D341Med (cell line): ENCODE measurements at places on chromosomes 1 and 21.
A peak's percentile ranks its signal among the peaks of the same experiment; 100 is the strongest.

DNA sequence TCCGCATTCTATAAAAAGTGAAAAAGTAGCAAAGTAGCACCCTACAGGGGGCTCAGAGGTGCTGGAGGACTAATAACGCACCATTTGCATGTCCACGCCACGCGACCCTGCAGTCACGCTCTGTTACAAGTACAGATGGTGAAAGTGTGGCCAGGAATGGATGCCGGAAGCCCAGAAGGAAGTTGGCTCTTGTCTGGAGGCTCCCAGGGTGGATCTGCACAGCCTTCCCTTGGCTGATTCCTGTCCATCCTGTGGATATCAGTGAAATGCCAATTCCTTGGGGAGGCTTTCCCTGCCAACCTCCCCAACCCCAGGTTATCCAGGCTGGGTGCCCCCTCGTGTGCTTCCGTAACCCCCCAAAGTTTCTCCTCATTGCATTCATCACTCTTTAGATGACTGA, 396.8 kb downstream of the KIF26B start:
- no peak for DNase-seq

DNA sequence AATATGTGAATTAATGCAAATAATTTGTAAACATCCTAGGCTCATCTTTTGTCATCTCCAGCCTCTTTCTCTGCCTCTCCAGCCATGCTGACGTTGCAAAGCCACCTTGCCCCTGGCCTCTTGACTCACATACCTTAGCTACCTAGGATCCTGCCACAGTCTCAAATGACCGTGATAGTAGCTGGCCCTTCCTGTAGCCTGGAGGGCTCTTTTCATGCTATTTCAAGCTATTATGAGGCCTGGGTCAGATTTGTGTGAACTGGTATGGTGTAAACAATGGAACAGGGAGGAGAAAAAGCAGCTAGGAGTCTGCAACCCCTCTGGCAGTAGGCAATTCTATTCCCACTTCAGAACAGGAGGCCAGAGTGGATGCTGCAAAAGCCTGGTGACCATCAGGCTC, 337.7 kb downstream of the DISC1 start:
- DNase-seq, result no peak

DNA sequence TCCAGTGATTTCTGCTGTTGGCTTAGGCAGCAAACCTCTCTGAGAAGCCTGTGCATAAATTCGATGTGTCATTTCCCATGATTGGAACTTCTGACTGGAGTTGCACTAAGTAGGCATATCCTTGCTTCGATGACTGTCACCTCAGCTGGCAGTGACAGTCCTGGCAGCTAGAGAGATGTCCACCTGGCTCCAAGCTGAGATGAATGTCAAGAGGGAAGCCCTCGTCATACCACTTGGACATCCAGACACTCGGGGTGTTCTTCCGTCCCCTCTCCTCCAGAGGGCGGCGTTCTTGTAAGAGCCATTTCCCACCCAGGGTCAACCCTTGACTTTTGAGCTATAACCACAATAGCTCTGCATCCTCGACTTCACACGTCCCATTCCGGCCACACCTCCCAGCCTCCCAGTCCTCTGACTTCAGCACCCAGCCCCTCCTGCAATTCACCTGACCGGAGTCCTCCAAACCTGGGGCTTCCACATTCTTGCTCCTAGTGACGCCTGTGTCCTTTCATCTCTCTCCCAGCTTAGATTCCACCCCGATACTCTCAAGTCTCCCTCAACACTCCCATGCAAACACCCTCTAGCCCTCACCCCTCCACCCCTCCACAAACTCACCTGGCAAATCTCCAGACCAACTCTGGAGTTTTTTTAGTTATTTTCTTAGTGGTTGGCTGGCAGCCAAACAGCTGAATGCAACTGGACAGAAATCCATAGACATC, 17.3 kb downstream of the CA6 start:
- DNase-seq, result peak; percentile 62

- DNase-seq, result no peak
Measured at GRCh38 chr1:200891774-200892157, 2.9 kb upstream of the INAVA start.

DNA sequence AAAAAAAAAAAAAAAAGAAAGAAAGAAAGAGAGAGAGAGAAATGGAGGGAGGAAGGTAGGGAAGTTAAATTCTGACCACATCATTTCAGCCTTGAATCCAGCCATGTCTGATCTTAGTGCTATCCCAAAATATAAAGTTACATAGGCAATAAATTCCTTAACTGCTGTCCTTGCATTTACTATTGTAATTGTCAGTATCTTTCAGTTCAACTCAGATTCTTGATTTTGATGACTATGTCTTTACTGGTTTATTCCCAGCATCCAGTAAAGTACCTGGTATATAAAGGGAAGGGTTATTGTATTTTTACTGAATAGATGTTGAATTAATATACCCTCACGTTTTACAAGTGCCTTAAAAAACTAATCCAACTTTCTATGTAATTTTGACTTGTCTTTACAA, 8.9 kb upstream of the COP1 start:
- no peak for DNase-seq

DNA sequence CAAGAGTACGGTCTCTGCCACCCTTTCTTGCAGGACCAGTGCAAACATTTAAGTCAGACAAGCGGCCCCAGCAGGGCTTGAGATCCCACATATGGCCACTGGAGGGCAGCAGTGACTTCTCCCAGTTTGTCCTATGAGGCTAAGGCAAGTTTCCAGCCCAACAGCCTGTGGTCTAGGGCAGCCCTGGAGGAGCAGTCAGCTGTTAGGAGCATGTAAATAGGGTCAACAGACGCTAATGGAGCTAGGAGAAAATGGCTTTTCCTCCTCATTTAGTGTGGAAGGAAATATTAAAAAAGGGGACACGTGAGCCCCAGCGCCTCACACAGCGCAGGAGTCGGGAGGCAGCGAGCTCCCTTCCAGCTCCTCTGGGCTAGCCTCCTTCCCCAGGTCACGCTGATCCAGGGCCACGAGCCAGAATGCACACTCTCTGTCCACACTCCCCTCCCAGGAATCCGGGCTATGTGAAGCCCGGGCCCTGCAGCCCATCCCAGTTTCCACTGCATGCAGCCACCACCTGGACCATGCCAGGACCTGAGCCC, 95.6 kb downstream of the LAMC2 start:
- DNase-seq, result peak; percentile 87

GRCh38 chr1:218211241-218211640, 73.9 kb upstream of the RRP15 start:
- DNase-seq, result no peak

DNA sequence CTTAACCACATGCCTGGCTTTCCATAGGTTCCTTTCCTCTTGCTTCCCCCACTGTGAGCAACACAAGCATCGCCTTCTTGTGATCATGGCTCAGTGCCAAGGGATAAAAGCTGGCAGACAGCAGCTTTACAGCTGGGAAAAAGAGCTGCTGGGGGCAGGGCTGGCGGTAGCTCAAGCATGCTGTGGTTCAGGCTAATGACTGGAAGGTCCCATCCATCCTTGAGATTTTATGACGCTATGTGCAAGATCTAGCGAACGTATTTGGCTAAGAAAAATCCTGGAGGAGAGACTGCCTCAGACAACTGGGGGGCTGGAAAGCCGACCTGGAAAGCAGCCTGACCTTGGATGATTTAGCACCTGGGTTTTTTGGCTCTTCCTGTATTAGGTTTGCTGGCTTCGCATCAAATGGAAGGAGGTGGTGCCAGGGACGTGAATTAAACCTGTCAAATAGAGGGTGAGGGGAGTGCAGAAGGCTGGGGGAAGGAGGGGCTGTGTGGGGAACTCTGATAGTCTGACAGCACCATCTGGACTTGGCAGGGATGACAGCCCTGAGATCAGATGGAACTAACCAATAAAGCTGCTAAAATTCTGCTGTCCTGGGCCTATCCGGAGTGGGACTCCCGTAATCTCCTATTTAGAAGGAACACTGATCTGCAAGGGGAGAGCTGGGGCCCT, 34.8 kb downstream of the ZMYND12 start:
- DNase-seq, result peak; percentile 84

DNA sequence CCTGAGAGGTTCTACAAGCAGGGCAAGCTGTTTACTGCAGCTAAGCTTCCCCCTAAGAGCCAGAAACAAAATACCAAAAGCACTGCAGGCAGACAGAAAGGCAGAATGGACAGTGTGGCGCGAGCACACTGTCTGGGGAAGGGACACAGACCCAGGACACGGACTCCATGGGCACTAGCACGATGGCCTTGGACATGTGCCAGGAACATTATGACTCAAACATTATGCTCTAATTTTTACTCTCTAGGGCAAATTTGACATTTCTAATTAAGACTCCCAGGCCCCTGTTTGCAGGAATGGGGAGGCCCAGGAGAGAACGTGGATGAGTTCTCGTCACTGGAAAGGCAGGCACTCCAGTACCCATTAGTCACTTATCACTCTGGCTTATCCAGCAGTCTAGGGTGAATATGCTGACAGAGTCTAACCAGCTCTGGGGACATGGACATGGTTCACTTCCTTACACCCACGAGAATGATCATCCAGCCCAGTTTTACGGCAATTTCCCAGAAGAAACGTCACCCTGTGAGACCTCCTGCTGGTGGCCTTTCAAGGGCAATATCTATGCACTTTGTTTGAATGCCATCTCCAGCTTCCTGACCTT, 45.1 kb downstream of the CAPN8 start:
- DNase-seq, result no peak

- no peak for DNase-seq
Measured at GRCh38 chr1:178077917-178078316, 16.0 kb upstream of the RASAL2 start.

GRCh38 chr1:85585799-85586198, 5.2 kb downstream of the CCN1 start:
- no peak for DNase-seq

- no peak for DNase-seq
Measured at GRCh38 chr1:30662291-30662840, 61.0 kb downstream of the MATN1 start.

- DNase-seq, result no peak
Measured at GRCh38 chr1:204134103-204134502, 17.7 kb downstream of the ETNK2 start.

- no peak for DNase-seq
Measured at GRCh38 chr1:19219451-19219850, 9.4 kb upstream of the UBR4 start.

DNA sequence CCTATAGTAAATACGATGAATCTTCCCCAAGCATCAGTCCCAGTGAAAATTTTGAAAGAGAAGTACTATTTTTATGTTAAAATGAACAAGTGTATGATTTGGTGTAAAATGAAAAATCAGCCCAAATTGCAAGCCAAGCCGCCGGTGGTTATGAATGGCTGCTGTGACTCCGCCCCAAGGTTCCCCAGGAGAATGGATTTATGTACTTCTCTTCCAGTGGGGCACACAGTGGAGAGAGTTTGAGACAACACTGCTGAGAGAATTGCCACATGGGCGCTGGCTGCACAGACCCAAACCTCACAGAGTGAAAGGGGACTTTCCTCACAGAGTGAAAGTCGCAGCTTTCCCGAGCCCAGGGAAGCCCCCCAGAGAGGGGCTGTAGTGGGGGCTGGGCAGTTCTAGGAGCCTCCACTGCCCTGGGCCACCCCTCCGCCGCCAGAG, 24.0 kb downstream of the CDK18 start:
- no peak for DNase-seq

DNA sequence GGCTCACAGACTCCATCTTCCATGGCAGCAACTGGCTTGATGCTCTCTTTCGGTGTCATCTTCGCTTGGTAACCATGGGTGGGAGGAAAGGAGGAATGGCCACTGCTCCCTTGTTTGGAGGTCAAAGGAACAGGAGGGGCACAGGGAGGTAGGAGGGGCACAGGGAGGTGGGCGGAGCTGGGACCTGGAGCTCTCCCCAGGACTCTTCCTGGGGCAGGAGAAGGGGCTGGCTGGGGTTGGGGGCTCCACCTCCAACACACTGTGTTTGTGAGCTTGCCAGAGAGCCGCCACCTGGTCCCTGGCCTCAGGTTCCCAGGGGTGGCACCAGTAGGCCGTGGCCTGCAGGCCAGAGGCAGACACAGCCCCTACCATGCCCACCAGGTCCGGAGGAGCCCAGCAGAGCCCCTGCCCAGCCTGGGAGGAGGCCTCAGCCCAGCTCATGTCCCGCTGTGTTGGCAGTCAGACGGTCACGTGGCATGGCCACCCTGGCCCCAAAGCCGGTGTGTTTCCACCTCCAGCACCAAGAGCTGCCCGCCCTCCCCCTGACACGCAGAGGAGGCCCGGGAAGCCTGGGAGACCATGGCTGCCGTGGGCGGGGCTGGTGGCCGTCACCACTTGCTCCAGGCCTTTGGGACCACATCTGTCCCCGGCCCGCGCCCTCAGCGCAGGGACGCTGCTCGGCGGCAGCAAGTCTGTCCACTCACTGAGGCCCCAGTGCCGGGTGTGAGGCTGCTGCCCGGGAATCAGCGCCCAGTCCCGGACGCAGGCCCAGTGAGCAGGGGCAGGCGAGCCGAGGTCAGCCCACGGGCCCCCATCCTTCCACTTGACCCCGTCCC, 73.9 kb downstream of the MORN1 start:
- DNase-seq, result no peak

DNA sequence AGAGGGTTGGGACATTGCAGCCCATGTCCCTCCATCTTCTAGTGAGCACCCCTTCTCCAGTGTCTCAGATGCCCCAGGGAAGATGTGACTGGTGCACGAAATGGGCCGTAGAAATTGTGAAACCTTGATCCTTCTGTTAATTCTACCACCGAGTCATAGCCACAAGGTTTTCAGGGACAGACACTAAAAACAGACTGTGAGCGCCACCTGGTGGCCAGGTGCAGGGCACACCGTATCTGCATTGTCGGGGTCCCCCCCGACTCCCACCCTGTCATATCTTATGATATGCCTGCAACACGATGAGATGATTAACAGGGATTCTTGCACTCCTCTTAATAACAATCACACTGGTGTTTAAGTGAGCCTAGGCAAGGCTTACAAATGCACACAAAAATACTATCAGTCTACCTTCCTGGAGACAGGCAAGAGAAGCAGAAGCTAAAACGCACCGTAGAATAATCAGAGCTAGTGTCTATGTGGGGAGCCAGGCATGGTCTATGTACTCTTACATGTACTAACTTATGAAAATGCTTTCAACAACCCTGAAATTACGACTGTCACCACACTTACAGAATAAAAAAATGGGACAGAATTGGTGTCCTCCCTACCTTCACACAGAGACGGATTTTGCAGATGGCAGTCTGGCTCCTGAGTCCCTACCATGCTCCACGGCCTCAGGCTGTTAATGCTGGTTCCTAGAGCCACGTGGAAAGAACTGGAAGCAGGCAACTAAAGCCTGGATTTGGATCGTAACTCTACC, 57.9 kb downstream of the FHAD1 start:
- peak; percentile 72 for DNase-seq

- DNase-seq, result no peak
Measured at GRCh38 chr1:230262867-230263567, 163.1 kb downstream of the PGBD5 start.

DNA sequence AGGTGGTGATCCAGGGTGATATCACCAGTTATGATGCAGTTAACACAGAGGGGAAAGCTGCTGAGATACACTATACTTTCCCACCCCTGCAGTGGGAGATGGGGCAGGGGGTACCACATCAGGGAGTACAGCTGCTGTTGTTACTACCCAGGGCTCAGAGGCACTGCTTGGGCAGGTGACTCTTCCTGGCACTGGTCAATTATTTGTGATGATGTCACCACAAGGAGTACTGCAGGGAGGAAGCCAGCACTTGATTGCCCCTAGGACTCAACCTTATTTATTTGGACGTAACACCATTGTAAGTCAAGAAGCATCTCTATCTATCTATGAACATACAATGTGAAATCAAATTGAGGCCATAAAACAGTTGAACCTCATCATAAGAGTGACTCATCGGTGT, 10.1 kb downstream of the IFNAR1 start:
- no peak for DNase-seq

- DNase-seq, result no peak
Measured at GRCh38 chr1:238152119-238152518, 261.4 kb upstream of the ZP4 start.
